ENCODE measurements at places on chromosomes 3 and 15. TPM values are rescaled to one million over a fixed set of nuclear protein-coding genes. Genes with fewer than 3 reads are reported as not detected.

The ACP3 gene
- total RNA-seq, result 13.9 TPM

The SERPINI2 gene
- not detected for total RNA-seq

The ITPR1 gene
- total RNA-seq, result 8.0 TPM

The GHSR gene
- not detected for total RNA-seq

The CAND2 gene
- total RNA-seq, result 8.2 TPM

The ITIH4 gene
- total RNA-seq, result 3.4 TPM

The BTD gene
- 7.6 TPM for total RNA-seq

The MFN1 gene
- total RNA-seq, result 59.0 TPM

The TPRG1 gene
- total RNA-seq, result 1.6 TPM

The BCHE gene
- 25.0 TPM for total RNA-seq

The GOLGA8K gene
- not detected for total RNA-seq

The MAGEL2 gene
- total RNA-seq, result not detected

The ZMYND10 gene
- 1.0 TPM for total RNA-seq

The SEMA3F gene
- 3.9 TPM for total RNA-seq

The GPR176 gene
- 5.6 TPM for total RNA-seq

The GASK1A gene
- total RNA-seq, result 1.9 TPM

The ADAMTS7 gene
- total RNA-seq, result 0.83 TPM

The CTSH gene
- 3.6 TPM for total RNA-seq

The DYNLT2B gene
- total RNA-seq, result 23.3 TPM

The SIDT1 gene
- total RNA-seq, result not detected

The RASGRP1 gene
- not detected for total RNA-seq

The RSRC1 gene
- 65.4 TPM for total RNA-seq

The ZBTB47 gene
- 4.4 TPM for total RNA-seq

The WDR93 gene
- not detected for total RNA-seq

The LMAN1L gene
- total RNA-seq, result 0.80 TPM

The PLAAT1 gene
- 0.75 TPM for total RNA-seq

The ENTPD3 gene
- total RNA-seq, result 0.54 TPM

The TIMP4 gene
- 13.3 TPM for total RNA-seq

The HIGD2B gene
- total RNA-seq, result not detected

The ZNF774 gene
- total RNA-seq, result 5.4 TPM

The CPLX3 gene
- 0.17 TPM for total RNA-seq

The DNAH1 gene
- total RNA-seq, result 1.8 TPM

The XCR1 gene
- total RNA-seq, result not detected

The CEMIP gene
- not detected for total RNA-seq

The GOLGA8N gene
- 3.1 TPM for total RNA-seq

The CD200 gene
- total RNA-seq, result not detected

The FGD5 gene
- total RNA-seq, result not detected

The SNX22 gene
- total RNA-seq, result 2.7 TPM

The GLDN gene
- total RNA-seq, result not detected

The CD96 gene
- not detected for total RNA-seq

The SEMA6D gene
- 11.0 TPM for total RNA-seq

The A4GNT gene
- total RNA-seq, result not detected

The TGM4 gene
- 0.09 TPM for total RNA-seq

The HHLA2 gene
- total RNA-seq, result not detected

The GPD1L gene
- 12.6 TPM for total RNA-seq

The IL1RAP gene
- total RNA-seq, result 233 TPM

The GOLGA8H gene
- total RNA-seq, result not detected

The UBA7 gene
- total RNA-seq, result 3.8 TPM

Measured in A673 (cell line).